Activated naive CD4-positive, alpha-beta T cell treated with anti-CD3 and anti-CD28 coated beads, Interleukin-2, amount 50 U/mL, for 16 hours (primary cell): ENCODE measurements at places on chromosomes 2 and 18.

GRCh38 chr2:36911012-36911411 lies 55.3 kb downstream of the STRN start:
- DNase-seq = no peak

DNA sequence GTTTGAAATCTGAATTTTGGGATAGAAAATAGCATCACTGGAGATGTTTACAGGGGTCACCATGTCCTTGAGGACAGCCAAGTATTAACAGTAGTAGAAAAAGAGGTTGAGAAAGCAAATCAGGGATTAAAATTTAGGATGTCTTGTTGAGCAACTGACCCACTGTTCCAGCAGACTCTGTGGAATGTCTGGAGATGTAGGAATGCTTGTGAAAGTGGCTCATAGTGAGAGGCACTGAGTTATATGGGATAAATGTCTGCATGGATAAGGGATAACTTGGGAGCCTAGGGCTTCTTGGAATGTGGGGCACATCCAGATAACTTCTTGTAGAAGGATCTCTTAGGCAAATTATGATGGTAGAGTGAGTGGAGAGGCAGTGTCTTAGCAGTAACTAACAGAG lies 495.0 kb downstream of the TMX3 start:
- DNase-seq = no peak

- no peak for DNase-seq
These were observed 35.4 kb upstream of the CABYR start for GRCh38 chr18:24103320-24104021.

- no peak for DNase-seq
These were observed 90.9 kb upstream of the UBXN4 start for GRCh38 chr2:135650721-135651120.

DNA sequence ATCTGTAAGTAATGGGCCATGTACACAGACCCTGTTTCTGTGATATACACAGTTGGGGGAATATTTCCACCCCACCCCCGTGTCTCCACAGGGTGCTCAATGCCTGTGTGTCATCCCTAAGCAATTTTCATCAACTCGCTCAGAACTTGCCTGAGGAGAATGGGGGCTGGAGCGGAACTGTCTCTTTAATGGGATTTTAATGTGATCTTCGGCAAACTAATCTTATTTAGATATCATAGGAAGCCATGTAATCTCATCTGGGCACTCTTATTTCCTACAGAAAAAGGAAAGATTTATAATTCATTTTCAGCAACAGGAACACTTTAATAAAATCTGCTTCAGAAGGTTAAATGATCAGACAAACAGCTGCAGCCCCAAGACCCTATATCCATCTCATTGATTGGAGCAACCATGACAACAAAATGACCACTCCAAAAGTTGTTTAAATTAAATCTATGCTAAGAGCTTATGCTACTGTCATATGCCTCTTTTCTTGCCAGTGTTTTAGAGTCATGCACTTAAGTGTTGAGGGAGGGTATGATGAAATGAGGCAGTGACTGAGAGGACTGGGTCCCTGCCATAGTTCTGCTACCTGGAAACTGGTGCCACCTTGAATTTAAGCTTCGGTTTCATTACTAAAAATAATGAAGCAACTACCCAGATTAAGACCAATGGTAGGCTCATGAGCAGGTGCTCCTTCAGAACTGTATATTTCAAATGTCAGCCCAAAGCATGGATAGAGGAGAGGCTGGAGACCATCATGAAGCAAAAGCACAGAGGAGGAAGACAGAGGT lies 183.1 kb upstream of the DDX18 start:
- no peak for DNase-seq

- DNase-seq = no peak
These were observed 19.2 kb upstream of the SIGLEC15 start for GRCh38 chr18:45806226-45806625.

DNA sequence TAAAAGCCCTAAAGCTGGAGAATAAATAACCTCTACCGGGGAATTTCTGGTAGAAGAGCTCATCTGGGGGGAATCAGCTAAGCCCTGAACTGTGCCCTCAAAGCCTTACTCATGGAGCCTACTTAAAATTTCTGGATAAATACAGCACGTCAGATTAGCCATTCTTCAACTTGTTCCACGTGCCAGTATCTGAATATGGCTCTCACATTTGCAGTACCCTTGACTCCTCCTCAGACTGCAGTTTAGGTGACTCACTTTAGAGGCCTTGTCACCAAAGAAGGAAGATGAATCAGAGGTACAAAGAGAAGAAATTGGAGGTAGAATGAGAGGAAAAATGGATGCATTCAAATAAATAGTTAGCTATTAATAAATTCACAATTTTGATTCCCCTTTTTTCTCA lies 34.6 kb upstream of the POTEC start:
- DNase-seq = no peak

- no peak for DNase-seq
These were observed 42.7 kb upstream of the GORASP2 start for GRCh38 chr2:170886386-170886785.

DNA sequence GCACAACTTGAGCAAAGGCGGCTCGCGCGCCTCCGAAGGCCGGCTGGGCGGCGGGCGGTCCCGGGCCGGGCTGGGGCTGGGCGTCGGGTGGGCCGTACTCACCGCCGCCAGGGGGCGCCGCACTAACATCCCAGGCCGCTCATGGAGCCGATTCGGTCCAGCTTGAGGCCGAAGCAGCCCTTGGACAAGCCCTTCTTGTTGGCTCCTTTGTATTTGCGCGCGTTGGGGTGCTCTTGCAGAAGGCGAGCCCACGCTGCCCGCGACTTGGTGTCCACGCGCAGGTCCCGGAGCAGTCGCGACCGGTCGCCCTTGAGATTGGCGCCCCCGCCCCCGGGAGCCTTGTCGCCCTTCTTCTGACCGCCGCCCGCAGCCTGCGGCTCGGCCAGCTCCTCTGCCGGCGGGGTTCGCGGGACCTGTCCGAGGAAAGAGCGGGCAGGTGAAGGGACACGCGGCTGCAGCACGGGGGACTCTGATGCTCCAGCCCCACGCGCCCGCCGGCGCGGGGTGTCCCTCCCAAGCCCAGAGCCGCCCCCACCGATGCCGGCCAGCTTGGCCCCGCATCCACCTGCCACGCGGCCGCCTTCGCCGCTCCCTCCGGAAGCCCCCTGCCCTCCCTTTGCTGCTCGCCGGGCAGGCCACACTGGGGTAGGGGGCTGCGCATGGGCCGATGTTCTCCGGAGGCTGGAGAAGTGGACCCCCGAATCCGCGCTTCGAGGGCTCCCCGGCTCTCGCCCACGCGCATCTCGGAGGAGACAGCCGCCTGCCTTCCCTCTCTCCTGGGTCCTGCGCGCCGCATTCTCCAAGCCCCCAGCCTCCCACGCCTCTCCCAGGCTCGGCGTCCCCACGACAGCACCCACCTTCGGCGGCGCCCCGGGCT lies 655 bp downstream of the NPPC start:
- DNase-seq = peak; percentile 77

- no peak for DNase-seq
These were observed 1639.1 kb downstream of the SUCLG1 start for GRCh38 chr2:82819951-82820350.

- DNase-seq = no peak
These were observed 288.2 kb downstream of the IKZF2 start for GRCh38 chr2:212863185-212863588.

DNA sequence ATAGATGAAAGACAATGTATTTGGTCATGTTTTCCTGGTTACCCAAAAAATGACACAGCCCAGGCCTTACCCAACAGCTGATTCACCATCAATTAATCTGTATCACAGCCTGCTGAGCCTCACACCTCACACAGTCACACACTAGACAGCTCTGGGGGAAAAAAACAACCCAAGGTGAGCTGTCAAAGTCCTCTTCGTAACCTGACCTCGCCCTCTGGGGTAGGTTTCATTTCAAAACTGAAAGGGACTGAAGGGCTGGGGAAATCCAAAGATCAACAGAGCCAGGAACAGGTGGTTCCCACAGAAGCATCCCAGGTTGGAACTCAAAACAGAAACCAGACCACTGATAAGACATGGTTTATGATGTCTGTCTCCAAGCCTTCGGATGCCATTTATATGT lies 18.2 kb upstream of the PCBP1 start:
- peak; percentile 73 for DNase-seq

GRCh38 chr2:113240150-113240914 lies 38.4 kb downstream of the PAX8 start:
- no peak for DNase-seq

- DNase-seq = no peak
These were observed 67.0 kb downstream of the ASAP2 start for GRCh38 chr2:9273486-9274130.

DNA sequence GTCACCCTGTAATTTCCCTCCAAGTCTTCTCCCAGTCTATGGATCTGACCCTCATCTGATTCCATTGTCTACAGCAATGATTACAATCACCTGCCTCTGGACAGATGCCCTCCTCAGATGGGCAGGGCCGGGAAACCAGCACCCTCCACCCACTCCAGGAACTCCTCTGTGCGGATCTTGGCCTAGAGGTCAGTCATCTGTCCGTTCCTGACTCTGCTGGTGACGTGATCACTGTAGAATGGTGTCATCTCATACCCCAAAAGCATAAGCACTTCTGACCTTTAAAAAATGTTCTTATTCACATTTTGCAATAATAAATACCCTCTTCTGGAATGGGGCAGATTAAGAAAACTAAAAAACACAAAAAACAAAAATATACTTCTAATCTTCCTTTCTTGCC lies 29.5 kb upstream of the BZW1 start:
- DNase-seq = no peak
